Activated CD4-positive, alpha-beta T cell treated with anti-CD3 and anti-CD28 coated beads for 4 hours (primary cell): ENCODE measurements at places on chromosomes 6 and 20.

- DNase-seq, result no peak
These were observed 140.3 kb downstream of the BCAS1 start for GRCh38 chr20:53929974-53930650.

DNA sequence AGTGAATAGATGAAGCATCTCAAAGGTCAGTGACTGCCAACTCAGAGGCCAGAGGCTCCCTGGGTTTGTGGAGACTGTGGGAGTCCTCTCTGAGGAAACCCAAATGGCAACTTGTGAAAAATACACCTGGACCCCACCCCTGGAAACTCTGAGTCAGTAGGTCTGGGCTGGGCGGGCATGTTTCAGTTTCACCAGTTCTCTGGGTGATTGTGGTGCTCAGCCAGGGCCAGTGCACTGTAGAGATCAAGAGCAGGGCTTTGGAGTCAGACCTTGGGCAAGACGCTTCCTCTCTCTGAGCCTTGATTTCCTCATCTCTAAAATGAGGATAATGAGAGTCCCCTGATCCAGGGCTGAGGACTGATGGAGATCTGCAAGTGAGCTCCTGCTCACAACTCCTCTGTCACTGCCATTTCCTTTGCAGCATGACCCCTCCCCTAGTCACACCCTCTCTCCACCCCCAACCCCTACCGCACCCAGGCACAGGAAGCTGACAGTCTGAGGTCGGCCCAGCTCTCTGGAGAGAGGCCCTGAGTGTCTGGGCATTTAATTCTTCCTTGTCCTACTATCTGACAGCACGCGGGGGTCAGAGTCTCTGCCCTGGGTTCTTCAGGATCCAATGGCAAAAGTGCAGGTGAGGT, 5.1 kb downstream of the DEF6 start:
- peak; percentile 88 for DNase-seq

DNA sequence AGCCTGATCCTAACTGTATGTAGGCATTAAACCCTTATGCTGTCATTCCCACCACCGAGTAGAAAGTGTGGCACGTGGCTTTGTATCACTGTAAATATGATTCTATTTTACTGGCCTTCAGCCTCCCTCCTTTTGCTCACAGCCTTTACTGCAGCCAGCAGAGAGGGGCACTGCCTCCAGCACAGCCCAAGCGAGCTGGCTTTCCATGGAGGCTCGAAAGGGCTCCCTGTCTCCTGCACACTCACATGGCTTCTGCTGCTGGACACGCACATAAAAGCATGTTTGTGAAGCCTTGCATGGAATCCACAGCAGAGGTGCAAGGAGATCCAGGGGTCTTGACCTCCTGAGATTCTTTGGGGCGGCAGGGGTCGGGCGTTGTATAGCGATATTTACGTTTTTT, 51.3 kb downstream of the RNASET2 start:
- DNase-seq, result no peak

DNA sequence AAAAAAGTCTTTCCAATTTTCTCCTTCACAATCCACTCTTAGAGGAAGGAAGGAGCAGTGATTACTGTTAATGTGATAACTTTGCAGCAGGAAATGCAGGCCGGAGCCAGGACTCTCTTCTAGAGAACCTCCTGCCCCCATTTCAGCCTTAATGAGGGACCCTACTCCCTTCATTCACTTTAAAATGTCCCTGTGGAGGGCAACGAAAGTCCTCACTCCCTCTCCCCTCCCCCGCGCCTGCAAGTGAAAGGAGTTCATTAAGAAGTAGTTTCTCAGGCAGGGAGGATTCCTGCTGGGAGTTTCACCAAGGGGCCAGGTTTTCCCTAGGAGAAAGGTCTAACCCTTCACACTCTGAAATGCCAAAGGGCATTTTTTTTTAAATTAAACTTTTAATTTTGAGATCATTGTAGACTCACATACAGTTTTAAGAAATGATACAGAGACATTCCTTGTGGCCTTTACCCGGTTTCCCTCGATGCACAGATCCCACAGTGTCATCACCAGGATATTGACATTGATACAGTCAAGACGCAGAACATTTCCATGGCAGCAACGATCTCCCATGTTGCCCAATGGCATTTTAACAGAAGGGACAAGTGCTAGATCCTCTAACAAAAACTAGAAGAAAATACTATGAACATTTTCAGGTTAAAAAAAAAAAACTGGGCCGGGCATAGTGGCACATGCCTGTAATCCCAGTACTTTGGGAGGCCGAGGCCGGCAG, 6.8 kb upstream of the COMMD7 start:
- DNase-seq, result no peak

GRCh38 chr6:25088513-25088912, 152.8 kb upstream of the RIPOR2 start:
- DNase-seq, result no peak

- DNase-seq, result no peak
These were observed 142.9 kb downstream of the ADGRB3 start for GRCh38 chr6:68777956-68778355.

DNA sequence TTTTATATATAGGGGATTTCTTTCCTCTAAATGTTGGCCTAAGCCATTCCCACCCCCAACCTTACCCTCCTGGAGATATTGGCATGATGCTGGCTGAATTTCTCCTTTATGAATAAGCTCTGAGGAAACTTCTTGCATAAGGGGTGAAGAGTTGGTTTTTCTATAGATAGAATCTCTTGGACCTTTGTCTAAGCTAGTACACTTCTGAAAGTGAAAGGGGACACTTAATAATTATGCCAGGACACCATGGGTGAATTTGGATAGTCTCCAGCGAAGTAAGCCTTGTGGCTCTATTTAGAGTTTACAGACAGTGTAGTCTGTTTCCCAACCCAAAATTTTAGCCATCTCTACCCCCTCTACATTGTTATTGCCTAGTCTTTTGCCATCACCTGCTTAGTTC, 27.1 kb upstream of the FABP7 start:
- DNase-seq, result no peak

DNA sequence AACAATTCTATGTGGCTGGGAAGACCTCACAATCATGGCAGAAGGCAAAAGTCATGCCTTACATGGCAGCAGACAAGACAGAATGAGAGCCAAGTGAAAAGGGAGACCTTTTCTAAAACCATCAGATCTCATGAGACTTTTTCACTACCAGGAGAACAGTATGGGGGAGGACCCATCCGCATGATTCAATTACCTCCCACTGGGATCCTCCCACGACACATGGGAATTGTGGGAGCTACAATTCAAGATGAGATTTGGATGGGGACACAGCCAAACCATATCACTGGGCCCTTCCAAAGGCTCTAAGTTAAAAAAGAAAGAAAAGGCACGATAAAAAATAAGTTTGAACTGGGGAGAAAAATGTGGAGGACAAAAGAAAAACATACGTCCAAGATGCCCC, 406.9 kb upstream of the CDH4 start:
- no peak for DNase-seq

DNA sequence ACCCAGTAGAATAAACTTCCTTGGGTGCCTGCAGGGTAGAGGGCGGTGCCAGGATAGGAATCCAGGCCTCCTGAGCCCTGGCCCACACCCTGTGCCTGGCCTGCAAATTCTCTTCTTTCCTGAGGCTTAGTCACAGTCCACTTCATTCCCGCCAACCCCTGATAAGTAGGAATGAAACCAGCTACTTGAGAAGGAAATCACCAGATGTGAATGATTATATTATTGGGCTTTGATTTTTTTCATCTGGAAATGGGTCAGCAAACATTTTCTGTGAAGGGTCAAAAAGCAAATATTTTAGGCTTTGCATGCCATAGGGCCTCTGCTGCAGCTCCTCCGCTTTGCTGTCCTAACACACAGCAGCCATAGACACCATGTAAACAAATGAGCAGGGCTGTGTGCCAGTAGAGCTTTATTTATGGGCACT, 50.2 kb downstream of the STK35 start:
- no peak for DNase-seq

GRCh38 chr6:130467146-130468050, 101.6 kb downstream of the TMEM200A start:
- DNase-seq, result no peak

DNA sequence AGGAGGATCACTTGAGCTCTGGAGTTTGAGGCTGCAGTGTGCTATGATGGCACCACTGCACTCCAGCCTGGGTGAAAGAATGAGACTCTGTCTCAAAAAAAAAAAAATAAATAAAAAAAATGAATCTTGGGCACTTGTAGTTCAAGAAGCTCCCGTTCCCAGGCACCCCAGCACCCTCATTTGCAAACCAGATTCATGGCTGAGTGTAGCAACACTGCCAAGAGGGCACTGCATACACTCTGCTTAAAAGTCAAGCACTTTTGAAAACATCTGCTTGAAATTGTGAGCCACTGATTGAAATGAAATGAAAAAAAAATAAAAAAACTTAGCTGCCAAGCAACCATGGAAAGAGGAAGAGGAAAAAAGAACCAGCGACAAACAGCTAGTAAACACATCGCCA, 124.7 kb upstream of the SASH1 start:
- no peak for DNase-seq

GRCh38 chr6:76843054-76843822, 620.1 kb downstream of the HTR1B start:
- no peak for DNase-seq

GRCh38 chr20:44001667-44002596, 87.3 kb downstream of the TOX2 start:
- DNase-seq, result no peak

- no peak for DNase-seq
These were observed 47.3 kb upstream of the HIVEP1 start for GRCh38 chr6:11964729-11965335.

GRCh38 chr20:61169874-61170273, 82.2 kb upstream of the CDH4 start:
- DNase-seq, result no peak

DNA sequence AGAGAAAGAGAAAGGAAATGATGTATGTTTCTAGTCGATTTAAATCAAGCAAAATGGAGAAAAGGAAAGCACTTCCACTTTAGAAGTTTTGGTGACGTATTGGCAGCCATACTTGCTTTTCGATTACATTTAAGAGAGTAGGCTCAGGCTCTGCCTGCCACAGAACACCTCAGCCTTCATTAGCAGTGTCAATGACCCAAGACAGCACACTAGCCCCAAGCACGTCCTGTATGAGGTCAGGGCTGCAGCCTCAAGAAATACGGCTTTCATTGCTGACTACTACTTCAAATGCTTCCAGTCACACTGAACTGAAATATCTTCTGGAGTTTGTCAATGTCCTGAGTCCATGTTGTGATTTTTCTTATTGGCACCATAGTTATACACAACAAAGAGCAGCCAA, 285.3 kb downstream of the EYA4 start:
- DNase-seq, result no peak

DNA sequence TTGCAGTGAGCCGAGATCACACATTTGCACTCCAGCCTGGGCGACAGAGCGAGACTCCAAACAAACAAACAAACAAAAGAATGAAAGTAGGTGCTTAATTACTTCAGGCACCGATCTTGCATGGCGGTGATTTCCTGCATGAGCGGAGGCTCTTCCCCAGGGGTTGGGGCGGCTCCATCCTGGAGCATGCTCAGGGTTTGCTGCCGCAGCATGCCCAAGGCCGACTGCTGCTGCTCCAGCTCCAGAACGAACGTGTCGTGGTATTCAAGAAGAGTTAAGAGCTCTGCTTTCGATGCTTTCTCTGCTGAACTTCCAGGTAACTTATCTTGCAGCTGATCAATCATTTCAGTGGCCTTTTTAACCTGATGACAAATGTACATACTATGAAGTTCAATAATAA, 313.8 kb downstream of the SYNE1 start:
- DNase-seq, result no peak

GRCh38 chr6:130412556-130413290, 46.9 kb downstream of the TMEM200A start:
- DNase-seq, result no peak
